ENCODE measurements at places on chromosomes 2 and 18.

DNA sequence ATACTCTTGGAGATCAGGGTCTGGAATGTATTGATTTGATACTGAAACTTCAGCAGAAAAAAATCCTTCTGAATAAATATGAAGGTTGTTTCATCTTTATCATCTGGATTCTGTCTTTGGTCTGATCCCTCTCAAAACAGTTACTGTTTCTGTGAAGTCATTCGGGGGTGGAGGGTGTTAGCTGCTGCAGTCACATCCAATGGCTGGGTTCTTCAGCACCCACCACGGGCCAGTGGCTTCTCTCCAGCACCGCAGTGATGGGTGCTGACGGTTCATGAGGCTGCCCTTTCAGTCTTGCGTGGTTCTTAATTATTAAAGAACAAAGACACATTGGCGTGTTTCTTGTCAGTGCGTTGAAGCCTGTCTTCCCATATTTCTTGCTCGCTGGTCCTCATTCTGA, 148.0 kb downstream of the LDLRAD4 start:
- DNase-seq = no peak

DNA sequence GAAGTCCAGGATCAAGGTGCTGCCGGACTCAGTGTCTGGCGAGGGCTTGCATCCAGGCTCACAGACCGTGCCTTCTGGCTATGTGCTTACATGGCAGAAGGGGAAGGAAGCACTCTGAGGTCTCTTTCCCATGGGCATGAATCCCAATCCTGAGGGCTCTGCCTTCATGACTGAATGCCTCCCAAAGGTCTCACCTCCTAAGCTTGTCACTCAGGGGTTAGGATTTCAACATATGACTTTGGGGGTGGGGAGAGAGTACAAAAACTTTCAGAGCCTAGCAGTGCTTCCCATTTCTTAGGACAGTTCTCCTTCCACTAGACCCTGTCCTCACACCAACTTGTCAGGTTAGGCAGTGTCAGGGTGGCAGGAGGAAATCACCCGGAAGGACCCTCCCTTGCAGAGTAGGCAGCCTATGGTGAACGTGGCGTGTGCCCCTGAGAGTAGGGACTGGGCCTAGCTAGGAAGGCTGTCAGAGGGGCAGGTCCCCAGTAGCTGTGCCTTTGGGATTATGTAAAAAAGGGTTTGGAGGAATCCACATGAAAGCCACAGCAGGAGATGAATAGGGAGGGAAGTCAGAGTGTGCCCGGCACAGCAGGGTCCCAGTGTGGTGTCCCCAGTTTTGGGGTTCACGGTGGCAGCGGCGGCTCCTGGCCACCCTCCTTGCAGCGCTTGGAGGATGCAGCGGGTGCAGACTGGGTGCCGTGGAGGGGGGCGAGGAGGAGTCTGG, 233.3 kb downstream of the LDLRAD4 start:
- no peak for DNase-seq

DNA sequence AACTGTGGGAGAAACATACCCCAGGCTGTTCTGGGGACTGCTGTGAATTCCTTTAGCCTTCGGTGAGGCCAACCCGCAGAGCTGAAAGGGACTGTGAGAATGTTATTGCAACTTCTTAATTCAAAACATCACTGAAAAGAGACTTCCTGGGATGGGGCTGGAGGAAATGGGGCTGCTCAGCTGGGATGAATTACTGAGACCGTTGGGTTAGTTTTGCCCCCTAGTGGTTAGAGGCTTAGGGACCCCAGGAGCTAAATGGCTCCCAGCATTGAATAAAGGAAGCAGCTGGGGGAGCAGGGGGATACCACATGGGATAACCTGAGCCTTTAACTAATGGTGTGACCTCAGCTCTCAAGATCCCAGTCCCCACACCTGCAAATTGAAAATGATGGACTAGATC, 941.1 kb upstream of the FANCL start:
- DNase-seq = no peak

- no peak for DNase-seq
Observed at GRCh38 chr2:27154488-27154887, 5.7 kb downstream of the TCF23 start.

- DNase-seq = no peak
Observed at GRCh38 chr2:229835596-229836283, 86.1 kb downstream of the TRIP12 start.

GRCh38 chr2:111031546-111032478, 88.9 kb upstream of the BCL2L11 start:
- no peak for DNase-seq

GRCh38 chr2:222485367-222486211, 61.2 kb downstream of the SGPP2 start:
- DNase-seq = no peak

- DNase-seq = no peak
Observed at GRCh38 chr18:77091366-77091765, 41.2 kb downstream of the MBP start.

- DNase-seq = no peak
Observed at GRCh38 chr2:16461672-16462071, 204.0 kb downstream of the CYRIA start.

DNA sequence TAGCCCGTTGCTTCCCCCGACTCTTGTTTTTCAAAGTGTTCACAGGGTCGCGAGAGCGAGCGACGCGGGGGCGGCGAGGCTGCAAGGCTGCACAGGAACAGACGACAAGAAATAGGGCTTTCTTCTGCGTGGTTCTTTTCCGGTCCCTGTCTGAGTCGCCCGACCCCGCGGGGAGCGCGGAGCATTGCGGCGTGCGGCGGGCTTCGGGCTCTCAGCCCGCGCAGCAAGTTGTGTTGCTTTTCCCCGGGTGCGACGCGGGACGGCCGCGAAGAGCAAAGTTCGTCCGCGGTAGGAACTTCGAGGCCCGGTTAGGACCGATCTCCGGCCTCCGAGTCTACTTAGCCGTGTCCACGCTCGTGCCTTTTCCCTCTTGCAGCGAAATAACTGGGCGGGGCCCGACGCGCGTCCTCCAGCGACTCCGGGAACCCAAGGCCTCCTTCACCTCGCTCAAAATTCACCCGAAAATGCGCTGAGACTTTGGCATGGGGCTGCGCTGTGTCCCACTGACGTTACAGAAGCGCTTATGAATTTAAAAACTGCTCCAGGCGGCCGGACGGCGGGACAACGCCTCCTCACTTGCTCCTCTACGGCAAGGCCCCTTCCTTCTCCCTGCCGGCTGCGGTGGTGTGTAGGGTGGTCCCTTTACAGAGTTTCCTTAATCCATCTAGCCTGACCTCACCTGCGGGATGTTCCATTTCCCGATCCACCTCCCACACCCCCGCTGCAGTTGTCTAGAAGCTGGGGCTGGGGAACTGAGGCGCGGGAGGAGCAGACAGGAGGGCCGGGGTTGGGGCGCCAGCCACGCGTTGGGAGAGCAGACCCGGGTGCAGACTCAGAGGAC, 1.5 kb upstream of the BCL2L11 start:
- DNase-seq = no peak

GRCh38 chr2:160109939-160110673, 47.7 kb upstream of the PLA2R1 start:
- DNase-seq = peak; percentile 43

DNA sequence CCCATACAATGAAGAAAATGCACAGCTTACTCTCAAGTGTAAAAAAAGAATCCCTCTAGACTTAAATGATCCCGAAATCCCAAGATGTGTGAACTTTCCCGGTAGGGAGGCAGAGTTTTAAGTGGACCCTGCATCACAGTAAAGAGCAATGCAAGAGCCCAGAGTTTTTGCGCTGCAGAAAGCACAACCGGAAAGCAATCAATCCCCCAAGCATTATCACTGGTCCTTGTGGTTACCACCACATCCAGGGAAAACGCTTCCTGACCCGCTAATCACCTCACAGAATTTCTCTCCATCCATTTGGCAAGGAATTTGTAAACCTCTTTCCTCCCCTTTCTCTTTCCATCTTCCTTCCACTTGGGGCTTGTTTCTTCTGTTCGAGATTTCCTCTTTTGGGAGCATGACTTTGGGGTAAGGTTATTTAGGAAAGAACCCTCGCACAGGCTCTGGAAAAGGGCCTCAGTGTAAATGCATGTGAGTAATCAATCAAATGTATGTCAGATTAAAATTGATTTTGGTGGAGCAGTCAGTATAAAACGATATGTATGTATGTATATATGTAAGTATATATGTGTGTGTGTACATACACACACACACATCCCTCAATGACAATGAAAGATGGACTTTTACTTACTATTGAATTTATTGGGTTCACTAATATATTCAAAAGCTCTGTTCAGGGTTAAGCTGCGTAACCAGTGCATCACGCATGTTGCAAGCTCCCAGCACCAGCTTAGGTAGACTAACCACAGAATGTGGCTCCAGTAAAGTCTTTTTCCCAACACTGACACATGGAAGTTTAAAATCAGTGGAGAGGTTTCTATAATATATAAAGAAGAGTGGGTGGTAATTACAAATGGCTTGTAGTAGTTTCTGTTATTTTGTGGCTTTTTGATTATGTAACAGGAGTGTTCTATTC, 1.6 kb downstream of the PLCL1 start:
- DNase-seq = no peak

DNA sequence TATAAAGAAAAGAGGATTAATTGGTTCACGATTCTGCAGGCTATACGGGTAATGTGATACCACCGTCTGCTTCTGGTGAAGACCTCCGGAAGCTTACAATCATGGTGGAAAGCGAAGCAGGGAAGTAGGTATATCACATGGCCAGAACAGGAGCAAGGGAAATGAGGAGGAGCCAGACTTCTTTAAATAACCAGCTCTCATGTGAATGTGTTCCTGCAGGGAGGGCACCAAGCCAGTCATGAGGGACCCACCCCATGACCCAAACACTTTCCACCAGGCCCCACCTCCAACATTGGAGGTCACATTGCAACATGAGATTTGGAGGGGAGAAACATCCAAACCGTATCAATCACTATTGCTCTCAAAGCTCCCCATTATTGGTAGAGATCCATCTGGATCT, 61.8 kb downstream of the EFEMP1 start:
- no peak for DNase-seq

GRCh38 chr2:19576411-19576810, 218.0 kb upstream of the OSR1 start:
- DNase-seq = no peak

All from LNCaP clone FGC (cell line).